ENCODE measurements at places on chromosomes 4 and X. TPM values are rescaled to one million over a fixed set of nuclear protein-coding genes. Genes with fewer than 3 reads are reported as not detected.

The AR gene
- polyA plus RNA-seq: 10.8 TPM

The SLC25A5 gene
- 194 TPM for polyA plus RNA-seq

The CTAG2 gene
- not detected for polyA plus RNA-seq

The PPM1K gene
- 20.3 TPM for polyA plus RNA-seq

The ZCCHC12 gene
- polyA plus RNA-seq: 0.39 TPM
